NCI-H460 (cell line): ENCODE measurements at places on chromosomes 2 and 18.

DNA sequence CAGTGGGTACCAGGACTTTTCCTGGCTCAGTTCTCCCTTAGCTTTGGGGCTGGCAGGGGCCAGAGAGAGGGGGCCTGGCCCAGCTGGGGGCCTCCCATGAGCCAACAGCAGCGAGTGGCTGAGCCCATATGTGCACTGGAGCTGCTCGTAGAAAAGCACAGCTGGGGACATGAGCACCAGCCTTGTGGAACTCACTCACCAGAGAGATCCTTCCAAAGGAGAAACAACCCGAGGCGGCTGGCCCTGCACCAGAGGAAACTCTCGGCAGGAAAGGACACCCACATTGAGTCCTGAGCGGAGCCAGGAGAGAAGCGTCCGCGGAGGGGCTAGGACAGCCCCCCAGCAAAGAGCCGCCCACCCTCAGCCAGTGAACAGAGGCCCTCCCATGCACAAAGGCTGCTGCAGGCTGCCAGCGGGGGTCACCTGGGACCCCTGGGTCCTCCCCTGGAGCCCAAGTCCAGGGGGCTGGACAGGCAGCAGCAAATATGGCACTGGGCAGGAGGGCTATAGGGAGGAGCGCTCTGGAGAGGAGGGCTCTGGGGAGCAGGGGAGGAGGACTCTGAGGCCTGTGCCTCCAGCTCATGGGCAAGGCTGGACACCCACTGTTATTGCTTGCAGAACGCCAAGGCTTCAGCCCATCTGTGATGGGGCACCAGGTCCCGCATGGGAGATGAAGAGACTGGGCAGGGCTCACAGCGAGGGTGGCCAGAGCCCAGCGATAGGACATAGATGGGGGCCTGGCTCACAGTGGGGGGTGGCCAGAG lies 42.1 kb upstream of the SNED1 start:
- DNase-seq = no peak

GRCh38 chr2:70536517-70537055 lies 17.0 kb downstream of the TGFA start:
- DNase-seq = no peak

- no peak for DNase-seq
These were observed 66.3 kb upstream of the NABP1 start for GRCh38 chr2:191611614-191612013.

GRCh38 chr2:38515155-38516074 lies 87.3 kb downstream of the HNRNPLL start:
- peak; percentile 68 for DNase-seq

- DNase-seq = no peak
These were observed 234.4 kb downstream of the RPIA start for GRCh38 chr2:88925770-88926462.

DNA sequence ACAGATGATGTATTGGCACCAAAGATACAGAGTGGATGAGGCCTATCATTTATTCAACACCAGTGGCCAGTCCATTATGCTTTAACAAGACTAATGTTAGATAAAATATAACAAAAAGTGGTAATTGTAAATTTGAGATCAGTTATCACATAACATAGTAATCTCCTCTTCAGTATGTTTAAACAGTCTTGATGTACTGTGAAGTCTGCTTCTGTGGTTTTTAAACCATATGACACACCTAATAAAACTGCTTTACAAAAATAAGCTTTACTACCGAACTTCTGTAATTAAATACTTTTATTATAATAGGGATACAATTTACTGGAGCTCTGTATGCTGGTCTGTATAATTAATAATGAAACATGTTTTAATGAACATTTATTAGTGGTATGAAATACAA lies 2156.1 kb upstream of the CELF4 start:
- DNase-seq = no peak

DNA sequence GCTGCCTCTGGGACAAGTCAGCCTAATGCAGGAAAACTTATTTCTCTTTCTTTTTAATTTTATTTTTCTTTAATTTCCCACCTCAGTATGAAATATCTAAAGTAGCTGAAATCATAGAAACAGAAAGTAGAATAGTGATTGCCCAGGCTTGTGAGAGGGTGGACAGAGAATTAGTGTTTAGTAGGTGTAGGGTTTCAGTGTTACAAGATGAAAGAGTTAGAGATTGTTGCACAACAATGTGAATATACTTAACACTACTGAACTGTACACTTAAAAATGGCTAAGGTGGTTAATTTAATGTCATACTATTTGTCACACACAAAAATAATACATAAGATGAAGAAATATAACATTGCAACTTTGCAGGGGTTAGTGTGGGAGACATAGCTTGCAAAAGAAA lies 80.8 kb downstream of the NAT8 start:
- no peak for DNase-seq

DNA sequence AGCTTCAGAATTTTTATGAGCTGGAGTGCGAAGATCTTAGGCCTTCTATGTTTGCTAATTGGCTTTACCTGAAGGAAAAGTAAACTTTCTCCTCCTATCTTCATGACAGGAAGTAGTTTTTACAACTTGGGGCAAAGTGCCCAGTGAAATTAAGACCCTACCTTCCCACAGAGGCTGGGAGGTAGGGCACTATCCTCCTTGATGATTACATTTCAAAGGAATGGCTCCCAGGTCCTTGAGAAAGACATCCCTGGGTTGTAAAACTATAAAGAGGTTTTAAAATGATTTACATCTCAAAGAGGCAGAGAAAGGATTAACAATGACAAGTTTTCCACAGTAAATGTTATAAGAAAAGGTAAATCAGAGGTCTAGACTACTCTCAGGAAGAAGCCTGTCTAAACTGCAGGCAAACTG lies 155.8 kb downstream of the CDH7 start:
- no peak for DNase-seq

DNA sequence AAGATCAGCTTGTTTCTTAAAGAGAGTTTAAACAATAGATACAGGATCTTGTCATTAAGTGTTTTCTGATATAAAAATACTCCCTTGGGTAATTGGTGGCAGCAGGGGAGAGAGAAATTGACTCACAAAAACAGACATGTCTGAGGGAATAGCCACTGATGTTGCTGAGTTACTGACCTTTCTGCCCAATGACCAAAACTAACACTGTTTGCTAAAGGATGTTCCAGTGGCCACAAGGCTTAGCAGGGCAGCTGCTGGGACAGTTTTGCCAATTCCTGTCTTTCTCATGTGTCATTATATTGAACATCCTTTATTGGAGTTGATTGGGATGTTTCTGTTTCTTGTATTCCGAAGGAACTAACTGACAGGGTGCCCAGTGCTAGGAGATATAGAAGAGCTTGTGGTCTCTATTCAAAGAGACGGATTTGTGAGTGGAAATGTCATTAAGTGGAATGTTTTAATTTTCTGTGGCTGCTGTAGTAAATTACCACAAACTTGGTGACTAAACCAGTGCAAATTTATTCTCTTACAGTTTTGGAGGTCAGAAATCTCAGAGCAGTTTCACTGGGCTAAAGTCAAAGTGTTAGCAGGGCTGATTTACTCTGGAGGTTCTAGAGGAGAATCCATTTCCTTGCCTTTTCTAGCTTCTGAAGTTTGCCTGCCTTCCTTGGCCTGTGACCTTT lies 124.8 kb upstream of the RMDN2 start:
- no peak for DNase-seq

GRCh38 chr2:240713071-240713927 lies 21.6 kb downstream of the AQP12A start:
- no peak for DNase-seq

- peak; percentile 43 for DNase-seq
These were observed 43.3 kb upstream of the SERPINB2 start for GRCh38 chr18:63844254-63844653.

DNA sequence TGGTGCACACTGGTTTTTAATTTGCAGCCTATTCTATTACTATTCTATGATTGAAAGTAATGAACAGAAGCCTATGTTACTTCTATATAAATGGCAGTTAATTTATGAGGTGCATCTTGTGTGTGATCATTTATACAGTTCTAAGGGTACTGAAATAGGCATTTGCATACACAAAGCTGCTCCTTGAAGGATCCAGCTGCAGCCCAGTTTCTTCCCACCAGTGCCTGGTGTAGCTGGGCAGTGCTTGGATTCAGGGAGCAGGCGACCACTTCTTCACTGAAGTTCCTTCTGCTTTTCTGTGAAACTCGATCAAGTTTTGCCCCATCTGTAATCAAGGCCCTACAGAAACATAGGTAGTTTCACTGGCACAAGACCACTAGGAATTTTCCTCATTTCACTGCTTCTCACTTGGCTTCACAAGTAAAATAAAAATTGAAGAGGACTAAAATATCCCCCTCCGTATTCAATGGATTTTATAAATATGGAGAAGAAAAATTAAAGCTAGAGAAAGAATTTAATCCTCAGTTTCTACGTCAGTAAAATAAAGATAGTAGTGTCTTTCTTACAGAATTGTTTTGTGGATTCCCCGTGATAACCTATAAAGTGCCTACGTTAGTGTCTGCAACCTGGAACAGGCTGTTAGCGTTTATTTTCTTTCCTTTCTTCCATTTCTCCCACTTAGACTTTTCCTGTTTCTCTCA lies 1.7 kb upstream of the LPIN2 start:
- no peak for DNase-seq

DNA sequence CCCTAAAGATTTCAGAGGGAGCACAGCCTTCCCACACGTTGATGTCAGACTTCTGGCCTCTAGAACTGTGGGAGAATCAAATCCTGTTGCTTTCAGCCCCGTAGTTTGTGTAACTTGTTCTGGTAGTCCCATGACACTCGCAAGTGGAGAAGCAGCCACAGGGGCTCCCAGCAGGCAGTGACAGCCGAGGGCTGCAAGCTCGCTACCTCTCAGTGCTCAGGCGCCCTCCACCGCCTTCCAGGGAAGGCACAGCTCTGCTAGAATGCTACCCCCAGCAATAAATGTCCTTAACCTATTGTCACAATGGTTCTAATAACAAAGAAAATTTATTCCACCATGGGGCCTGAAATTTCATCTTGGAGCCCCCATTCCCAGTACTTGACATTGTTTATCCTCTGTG lies 143.1 kb upstream of the ZNF236 start:
- no peak for DNase-seq

GRCh38 chr2:173806761-173807160 lies 158.4 kb downstream of the SP3 start:
- DNase-seq = no peak

DNA sequence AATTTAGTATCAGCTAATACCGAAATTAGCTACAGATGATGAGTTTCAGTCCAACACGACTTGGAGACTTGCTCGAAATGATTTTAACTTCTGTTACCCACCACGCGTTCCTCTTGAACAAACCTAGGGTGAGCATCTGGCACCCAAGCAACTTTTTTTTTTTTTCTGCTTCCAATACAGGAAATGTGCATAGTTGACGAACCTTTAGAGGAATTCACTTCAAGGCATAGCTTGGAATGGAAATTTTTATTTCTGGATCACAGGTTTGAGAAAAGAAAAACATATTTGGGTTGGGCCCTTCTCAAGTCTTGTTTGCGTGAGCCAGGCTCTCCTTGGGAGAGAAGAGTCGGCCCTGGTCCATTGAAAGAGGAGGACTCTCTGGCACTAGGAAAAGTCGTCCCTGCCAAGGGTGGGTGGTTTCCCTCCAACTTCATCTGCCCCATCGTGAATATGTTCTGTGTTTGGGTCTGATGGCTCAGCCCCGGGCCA lies 37.4 kb upstream of the RPL31 start:
- DNase-seq = no peak

GRCh38 chr2:218015586-218016521 lies 13.1 kb upstream of the TNS1 start:
- no peak for DNase-seq

DNA sequence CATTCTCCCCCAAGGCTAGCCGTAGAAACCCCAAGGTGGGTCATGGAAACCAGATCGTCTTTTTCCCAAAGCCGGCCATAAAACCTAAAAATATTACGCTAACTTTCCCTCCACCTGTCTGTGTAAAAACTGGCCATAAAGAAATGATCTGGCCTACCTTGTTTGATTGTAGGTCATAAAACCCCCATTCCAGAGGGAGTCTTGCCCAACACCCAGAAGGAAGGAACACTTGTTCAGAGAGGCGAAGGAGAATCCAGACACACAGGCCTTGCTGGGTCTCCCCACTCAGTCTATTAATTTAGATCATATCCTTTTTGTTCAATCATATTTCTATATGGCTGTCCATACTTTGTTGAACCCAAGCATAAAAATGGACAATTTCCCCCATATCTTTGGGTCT lies 344.7 kb downstream of the HRH4 start:
- no peak for DNase-seq

DNA sequence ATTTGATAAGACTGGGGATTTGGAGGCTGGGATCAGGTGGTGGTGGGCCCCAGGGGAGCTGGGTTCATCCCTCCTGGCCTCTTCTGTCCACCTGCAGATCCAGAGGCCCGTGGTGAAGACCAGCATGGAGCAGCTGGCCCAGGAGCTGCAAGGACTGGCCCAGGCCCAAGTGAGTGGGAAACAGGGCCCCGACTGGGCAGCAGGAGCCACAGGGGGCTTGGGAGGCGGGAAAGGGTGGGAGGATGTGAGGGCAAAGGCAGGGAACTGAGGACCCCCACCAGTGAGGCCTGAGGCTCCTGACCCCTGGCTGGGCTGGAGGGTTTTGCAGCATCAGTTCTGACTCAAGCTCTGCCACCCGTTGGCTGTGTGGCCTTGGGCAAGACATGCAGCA lies 11.3 kb downstream of the PROM2 start:
- DNase-seq = no peak
